CD4-positive, alpha-beta T cell treated with Interleukin-10 for 1 hour (primary cell): ENCODE measurements at places on chromosomes 7 and 10.

DNA sequence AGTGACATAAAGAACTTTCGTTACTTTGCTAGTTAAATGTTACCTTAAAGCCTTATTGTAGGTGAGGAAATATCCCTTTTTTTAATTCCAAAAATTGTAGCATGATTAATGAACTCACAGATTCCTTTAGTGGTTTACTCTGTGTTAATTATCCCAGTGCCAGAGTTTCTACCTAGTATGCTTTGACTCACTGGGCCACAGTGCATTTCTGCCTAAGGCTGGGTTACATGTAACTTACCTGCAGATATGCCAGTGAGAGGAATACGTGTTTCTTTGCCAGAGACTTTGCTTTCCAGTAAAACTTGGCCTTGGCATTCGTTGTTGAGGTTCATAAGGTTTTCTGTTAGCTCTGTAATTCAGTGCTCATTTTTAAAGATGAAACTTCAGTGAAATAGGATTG is 380.8 kb upstream of the LRGUK start:
- DNase-seq: no peak

DNA sequence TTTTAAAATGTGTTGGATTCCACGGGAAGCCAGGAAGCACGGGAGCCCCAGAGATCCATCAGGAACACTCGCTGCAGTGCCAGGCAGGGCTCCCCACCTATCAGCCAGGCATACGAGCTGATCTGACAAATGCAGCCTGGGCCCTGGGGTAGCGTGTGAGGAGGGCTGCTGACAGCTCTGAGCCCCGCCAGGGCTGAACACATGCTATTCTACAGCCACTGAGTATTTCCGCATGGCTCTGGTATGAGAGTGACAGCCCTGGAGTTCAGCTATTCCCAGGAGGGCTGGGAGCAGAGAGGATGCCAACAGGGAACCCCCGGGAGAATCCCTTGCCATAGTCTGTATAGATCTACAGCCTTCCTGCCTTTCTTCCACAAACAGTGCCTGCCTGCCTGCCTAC is 237.3 kb upstream of the ZMIZ1 start:
- no peak for DNase-seq

DNA sequence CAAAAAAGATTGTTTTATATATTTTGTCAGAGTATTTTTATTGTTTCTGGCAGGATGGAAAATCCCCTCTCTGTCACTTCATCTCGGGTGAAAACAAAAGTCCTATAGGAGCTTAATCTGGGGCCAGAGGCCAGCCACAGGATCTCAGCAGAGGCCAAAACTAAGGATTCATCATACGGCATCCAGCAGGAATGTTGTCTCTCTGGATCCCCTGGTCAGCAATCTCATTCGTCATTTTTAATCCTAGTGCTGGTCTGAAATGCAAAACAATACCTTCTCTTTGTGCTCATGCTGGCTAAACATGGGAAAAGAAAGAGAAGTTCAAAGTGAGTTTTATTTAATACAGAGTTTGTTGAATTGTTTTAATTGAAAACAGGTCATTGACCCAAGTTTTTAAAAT is 482.5 kb upstream of the AUTS2 start:
- no peak for DNase-seq

DNA sequence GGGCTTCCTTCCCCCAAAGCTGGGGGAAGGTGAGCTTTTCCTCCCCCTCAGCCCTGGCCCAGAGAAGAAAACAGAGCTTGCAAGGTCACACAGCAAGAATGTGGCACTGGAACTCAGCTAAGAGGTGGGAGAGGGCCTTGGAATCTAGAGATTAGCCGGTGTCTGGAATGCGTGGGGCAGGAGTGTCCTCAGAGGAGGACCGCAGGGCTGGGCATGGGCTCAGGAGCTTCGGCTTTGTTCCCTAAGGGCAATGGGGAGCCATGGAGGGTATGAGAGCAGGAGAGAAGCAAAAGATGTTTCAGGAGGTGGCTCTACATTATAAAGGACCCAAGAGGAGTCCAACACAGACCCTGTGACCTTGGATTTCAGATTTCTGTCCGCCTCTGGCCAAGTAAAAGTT is 127.2 kb upstream of the TNRC18 start:
- DNase-seq: no peak

DNA sequence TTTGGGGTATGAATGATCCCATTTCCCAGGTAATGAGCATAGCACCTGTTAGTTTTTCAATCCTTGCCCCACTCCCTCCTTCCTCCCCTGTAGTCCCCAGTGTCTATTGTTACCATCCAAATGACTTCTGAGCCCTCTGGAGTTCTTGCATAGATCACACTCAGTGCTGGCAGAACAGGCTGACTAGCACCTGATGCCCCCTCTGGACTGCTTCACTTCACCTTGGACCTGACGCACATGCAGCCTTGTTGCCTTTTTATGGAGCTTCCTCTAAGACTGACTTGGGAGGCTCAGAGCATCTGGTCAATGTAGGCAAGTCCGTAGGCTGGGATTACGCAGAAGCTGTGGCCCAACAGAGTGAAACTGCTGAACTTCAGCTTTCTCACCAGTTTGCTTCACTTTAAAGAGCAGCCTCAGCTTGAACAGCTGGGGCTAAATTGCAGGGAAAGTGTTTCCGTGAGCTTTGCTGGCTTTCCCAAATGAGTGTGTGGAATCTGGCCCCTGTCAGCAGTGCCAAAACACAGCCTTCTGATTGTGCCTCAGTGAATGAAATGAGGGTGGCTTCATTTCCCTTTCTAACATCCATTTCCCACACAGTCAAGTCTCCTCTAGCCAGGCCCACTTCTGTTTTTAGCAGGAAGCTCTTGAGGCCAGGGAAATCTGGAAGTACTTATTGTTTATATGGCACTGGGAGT is 48.5 kb downstream of the NXPH1 start:
- no peak for DNase-seq

DNA sequence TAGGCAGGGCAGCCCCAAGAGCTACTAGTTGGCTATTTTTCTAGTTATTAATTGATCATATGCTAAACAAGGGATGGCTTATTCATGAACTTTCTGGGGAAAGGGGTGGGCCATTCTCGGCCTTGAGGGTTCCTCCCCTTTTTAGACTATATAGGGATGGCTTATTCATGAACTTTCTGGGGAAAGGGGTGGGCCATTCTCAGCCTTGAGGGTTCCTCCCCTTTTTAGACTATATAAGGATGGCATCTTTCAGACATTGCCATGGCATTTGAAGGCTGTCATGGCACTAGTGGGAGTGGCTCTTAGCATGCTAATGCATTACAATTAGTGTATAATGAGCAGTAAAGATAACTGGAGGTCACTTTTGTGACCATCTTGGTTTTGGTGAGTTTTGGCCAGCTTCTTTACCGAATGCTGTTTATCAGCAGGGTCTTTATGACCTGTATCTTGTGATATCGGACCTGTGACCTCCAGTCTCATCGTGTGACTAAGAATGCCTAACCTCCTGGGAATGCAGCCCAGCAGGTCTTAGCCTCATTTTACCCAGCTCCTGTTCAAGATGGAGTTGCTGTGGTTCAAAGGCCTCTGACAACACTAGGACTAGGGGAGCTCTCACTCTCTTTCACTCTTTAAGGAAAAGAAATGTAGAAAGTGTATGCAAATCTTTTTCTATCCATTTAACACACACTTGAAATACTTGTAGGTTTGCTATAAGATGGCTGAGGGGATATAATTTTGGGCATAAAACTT is 7.8 kb downstream of the FHIP2A start:
- DNase-seq: no peak

DNA sequence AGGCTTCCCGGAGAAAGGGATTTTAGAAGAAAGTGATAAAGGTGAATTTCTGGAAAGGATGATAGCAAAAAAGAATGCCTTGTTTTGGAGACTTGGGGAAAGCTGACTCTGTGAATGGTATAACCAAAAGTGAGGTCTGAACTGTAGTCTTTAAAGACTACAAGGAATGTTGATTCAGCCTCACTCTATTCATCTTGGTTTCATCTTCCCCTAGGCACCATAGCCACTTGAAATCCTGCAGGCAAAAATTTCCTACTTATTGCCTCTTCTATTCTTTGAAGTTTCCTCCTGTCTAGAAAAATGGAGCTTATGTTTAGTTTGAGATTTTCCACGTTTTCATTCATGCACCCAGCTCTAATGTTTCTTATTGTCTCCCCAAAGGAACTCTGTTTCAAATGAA is 518.0 kb downstream of the AUTS2 start:
- DNase-seq: no peak

- DNase-seq: no peak
Measured at GRCh38 chr10:13672548-13672947, 85.8 kb downstream of the PRPF18 start.

DNA sequence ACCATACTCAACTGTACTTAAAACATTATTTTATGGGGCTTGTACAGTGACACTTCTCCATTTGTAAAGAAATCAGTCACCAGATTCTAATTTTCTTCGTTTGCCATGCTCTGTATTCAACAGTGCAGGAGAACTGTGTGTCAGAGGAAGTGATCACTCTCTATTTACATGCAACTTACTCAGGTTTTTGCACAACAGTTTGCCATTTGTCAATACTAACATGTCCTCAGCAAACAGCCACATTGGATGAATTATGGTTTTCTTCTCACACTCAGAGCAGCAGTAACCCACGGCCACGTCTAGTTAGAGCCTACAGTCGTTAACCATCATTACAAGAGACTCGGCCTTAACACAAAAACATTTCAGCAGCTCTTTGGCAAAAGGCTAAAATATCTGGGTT is 69.2 kb upstream of the SP4 start:
- DNase-seq: no peak

DNA sequence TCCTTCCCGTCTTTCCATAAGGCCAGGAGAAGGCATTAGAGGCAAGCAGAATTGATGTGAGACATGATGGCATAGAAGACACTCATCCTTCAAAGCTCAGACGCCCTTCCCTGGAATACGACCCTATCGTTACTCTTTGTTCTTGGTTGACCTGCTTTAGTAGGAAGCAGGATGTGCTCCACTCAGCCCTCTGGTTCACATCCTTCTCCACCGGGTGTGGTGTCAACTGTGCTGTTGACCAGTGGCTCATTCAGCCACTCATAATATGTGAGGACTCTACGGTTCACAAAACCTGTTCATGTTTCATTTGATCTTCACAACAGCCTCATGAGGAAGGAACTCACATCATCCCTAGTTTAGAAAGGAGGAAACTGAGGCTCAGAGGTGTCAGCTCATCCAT is 47.1 kb downstream of the ADRA2A start:
- DNase-seq: no peak

- peak; percentile 27 for DNase-seq
Measured at GRCh38 chr10:96673318-96674099, 46.8 kb downstream of the PIK3AP1 start.

DNA sequence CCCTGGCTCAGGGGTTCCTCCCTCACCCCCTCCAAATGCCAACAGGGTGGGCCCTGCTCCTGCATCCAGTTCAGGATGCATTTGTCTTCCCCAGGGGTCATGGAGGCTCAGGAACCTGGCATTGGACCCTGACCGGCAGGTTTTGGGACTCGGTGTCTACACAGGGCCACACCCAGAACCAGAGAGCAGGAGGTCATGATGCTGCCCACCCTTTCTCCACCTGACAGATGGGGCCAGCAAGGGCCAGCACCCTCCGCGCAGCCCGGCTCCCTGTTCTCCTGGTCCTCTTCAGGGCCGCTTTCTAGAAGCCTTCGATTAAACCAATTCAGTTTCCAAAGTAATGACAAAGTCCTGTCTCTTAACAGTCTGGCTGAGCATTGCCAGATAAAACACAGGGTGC is 50.2 kb downstream of the CAMK2B start:
- DNase-seq: no peak

DNA sequence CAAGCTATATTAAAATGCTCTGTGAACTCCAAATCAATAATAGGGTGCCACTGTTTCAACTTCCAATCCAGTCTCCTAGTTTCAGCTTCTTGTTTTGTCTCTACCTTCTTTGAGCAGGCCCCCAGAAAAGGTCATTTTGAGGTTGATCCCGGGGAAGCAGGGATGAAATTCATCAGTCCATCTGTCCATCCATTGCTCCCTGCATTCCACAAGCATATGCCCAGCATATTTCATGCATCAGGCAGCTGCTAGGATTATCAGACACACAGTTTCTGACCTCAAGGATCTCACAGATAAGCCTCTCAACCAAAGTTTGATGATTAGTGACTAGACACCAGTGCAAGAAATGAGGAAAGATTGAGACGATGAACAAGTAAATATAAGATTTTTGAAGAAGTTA is 186.6 kb upstream of the PDE1C start:
- DNase-seq: no peak

DNA sequence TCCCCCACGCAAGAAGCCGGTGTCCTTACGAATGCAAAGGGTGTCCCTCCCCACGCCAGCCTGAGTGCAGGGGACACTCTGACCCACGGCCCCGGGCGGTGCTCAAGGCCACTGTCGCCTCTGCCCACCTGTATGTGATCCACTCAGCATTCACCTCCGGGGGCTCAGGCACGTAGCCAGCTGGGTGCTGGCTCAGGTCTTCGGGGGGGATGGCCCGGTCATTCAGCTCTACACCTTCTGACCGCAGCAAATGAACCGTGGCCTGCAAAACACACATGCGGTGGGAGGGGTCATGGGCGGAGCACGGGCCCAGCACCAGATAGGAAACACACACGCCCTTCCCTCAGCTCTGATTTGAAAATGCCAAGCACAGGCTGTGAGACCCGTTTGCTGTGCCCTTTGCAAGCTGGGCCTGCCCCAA is 25.9 kb downstream of the CFAP46 start:
- DNase-seq: no peak

- no peak for DNase-seq
Measured at GRCh38 chr7:55192723-55193122, 172.4 kb upstream of the LANCL2 start.

GRCh38 chr10:101014230-101014884 is 14.7 kb downstream of the LZTS2 start:
- peak; percentile 79 for DNase-seq
